ENCODE measurements at places on chromosomes 2 and 18.

- DNase-seq, result no peak
These were observed 12.8 kb upstream of the TTN start for GRCh38 chr2:178819992-178820391.

DNA sequence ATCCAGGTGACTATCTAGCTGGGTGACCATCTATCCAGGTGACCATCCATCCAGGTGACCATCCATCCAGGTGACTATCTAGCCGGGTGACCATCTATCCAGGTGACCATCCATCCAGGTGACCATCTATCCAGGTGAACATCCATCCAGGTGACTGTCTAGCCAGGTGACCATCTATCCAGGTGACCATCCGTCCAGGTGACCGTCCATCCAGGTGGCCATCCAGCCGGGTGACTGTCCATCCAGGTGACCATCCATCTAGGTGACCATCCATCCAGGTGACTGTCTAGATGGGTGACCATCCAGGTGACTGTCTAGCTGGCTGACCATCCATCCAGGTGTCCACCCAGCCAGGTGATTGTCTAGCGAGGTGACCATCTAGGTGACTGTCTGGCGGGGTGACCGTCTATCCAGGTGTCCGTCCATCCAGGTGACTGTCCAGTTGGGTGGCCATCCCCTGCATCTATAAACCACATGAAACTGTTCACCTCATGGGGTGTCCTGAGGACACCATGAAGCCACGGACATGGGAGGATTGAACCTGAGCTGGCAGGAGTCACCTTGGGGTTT is 305.3 kb downstream of the NDUFA10 start:
- DNase-seq, result no peak

DNA sequence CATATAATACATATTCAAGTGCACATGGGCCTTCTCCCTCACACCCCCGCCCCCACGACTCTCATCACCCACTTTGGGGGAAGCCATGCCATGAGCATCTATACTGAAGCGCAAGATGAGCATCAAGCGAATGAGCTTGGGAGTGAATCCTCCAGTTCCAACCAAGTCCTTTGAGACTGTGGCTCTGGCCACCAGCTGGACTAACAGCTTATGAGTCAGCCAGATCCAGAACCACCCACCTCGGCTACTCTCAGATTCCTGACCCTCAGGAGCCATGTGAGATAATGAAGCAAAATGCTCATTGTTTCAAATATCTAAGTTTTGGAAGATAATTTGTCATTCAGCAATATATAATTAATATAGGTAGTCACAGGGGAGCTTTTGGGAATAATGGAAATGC is 22.2 kb upstream of the IL1RL1 start:
- no peak for DNase-seq

DNA sequence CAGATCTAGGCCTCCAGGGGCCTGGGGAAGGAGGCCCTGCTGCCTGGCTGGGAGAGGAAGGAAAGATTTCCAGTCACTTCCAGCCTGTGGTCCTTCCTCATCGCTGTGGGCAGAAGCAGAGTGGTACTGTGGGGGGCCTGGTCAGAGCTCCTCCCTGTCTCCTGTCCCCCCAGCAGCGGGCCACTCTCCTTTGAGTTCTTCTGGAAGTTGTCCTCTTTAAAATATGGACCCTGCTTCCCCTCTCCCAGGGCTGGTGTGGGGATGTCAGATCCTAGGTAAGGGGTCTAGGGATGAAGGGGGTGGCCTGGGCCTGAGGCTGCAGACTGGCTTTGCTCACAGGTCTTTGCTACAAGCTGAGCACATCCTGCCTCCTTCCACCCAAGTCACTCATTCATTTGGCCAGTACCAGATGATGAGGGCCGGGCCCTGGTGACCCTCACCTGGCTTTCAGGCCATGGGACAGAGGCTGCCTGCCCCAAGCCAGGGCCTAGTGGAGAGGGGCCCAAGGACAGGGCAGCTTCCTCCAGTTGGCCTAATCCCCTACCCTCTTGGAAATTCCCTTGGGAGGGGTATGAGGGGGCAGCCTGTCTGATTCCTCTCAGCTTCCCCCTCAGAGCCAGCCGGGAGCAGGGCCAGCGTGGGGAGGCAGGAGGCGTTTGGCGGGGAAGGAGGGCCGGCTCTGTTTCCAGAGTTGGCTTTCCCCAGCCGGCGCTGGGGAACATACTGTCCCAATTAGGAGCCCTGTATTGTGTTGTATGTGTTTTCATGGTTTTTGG is 231.9 kb downstream of the DYSF start:
- DNase-seq, result no peak

GRCh38 chr18:70374154-70374553 is 85.3 kb downstream of the SOCS6 start:
- no peak for DNase-seq

DNA sequence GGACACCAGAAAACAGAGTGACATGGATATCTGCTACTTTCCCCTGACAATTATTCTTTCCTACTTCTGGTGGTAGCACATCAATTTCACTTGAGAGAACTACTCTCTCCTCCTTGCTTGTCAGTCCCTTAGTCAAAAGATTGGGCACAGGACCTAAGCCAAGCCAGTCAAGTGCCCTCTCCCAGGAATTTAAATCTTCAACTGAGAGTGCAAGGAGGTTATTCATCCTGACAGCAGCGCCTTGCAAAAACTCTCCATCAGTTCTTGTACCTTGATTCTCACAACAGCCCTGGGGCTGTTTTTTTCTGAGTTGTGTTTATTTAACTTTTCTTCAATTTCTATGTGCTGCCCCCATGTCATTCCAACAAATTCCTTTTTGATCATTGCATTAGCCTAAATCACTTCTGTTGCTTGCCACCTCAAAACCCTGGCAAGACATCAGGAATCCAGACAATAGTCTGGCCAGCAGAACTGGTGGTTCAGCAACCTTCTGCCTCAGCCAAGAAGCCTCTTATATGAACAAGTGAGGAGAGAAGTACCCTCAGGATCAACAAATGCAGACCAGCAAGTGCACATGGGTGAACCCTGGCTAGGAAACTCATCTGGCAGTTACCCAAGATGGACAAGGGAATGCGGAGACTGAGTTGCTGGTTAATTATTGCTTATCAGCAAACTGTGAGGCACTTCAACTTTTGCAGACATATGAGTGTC is 19.4 kb downstream of the COL4A3 start:
- DNase-seq, result no peak

- no peak for DNase-seq
These were observed 45.9 kb downstream of the IL1R2 start for GRCh38 chr2:102037681-102038080.

DNA sequence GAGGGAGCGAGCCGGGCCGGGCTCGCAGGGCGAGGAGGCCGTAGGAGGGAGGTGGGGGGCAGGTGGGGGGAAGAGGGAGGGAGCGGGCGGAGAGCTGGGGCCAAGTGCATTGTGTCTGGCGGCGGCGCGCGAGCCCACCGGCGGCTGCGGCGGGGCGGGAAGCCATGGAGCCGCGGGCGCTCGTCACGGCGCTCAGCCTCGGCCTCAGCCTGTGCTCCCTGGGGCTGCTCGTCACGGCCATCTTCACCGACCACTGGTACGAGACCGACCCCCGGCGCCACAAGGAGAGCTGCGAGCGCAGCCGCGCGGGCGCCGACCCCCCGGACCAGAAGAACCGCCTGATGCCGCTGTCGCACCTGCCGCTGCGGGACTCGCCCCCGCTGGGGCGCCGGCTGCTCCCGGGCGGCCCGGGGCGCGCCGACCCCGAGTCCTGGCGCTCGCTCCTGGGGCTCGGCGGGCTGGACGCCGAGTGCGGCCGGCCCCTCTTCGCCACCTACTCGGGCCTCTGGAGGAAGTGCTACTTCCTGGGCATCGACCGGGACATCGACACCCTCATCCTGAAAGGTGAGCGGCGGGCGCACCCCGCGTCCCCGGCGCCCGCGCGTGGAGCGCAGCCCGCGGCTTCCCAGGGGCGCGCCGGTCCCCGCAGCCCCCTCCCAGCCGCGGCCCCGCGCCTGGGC is at the start of gene TMEM178A:
Gene TMEM178A, plus strand, starts transcription at position 107 of the 680 bp plus-strand sequence. Its CDS starts 58 bp downstream, at position 165.
- no peak for DNase-seq

DNA sequence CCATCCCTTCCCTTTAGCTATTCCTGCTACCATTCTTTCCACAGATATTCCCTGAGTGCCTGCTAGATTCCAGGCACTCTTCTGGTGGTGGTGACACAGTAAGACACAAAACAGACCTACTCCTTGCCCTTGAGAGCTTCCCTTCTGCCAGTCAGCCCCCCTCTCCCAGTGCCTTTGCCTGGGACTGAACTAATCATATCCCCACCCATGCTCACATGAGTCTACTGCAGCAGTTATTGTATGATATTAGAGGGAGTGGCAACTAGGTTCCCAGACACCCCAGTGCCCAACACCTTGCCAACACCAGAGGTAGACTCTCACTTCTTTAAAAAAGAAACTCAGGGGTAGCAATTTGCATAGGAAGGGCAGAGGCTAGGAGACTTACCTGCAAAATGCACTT is 7.2 kb upstream of the LBH start:
- no peak for DNase-seq

DNA sequence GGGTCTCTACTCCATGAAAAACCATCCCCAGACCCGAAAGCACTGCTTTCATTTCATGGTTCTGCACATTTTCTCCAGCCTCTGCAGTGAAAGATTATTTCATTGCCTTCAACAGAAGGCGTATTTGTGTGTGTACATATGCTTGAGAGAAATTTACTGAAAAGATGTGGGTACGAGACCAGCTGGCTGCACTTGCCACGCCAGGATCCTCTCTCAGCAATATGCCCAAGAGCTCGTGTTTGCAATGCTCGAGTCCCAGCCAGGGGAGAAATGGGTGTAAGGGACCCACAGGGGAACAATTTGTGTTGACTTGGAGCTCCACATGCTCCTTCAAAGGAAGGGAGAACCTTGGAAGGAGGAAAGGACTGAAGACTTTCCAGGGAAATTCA is 37.3 kb downstream of the TMEM177 start:
- no peak for DNase-seq

DNA sequence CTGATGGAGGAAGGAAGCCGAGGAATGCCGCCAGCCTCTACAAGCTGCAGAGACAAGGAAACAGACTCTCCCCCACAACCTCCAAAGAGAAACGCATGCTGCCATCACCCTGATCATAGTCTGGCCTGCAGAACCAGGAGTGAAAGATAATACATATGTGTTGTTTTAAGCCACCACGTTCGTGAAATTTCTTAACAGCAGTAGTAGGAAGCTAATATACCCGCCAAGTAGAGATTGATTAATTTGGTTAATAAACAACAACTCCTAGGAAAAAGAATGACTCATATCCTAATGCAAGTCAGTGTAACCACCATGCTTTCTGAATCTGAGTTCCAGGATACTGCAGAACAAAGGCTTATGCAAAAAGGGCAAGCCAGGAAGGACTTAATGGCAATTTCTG is 36.6 kb downstream of the LONRF2 start:
- DNase-seq, result no peak

DNA sequence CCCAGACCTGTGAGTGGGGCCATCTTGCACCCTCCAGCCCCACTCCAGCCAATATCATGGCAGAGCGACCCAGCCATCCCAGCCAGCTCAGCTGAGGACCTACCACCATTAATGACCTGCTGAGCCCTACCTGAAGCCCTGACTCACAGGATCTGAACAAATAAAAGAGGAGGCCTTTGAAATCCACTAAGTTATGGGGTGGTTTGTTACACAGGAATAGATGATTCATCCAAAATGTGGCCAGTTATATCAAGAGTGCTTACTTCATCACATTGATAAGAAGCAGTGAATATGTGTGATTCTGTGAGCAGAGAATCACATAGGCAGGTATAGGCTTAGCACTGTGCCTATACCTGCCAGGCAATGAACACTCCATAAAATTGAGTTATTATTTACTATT is 34.7 kb upstream of the FAM124B start:
- no peak for DNase-seq

GRCh38 chr2:145609951-145610350 is 1090.0 kb upstream of the ZEB2 start:
- DNase-seq, result no peak

- DNase-seq, result no peak
These were observed 6.1 kb downstream of the ECEL1 start for GRCh38 chr2:232481322-232482140.

GRCh38 chr2:23532391-23533337 is 147.7 kb downstream of the KLHL29 start:
- DNase-seq, result no peak

DNA sequence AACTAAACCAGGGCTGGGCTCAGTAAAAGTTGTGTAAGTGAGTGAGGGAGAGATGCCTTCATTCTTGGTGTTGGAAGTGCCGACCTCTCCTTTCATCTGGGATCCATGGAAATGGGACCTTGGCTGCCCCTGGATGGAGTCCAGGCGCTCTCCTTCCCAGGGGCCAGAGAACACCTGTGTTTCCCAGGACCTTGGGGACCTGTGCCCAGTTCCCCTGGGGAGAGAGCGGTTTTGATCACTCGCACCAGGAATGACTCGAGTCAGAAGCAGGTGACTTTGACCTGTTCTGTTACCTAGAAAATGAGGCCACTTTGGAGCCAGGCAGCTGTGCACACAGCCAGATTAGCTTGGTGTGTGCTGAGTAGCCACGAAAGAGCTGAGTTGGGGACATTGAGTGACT is 97.3 kb downstream of the SH3BP4 start:
- DNase-seq, result no peak

- no peak for DNase-seq
These were observed 700.9 kb downstream of the ERBB4 start for GRCh38 chr2:211837706-211838105.

DNA sequence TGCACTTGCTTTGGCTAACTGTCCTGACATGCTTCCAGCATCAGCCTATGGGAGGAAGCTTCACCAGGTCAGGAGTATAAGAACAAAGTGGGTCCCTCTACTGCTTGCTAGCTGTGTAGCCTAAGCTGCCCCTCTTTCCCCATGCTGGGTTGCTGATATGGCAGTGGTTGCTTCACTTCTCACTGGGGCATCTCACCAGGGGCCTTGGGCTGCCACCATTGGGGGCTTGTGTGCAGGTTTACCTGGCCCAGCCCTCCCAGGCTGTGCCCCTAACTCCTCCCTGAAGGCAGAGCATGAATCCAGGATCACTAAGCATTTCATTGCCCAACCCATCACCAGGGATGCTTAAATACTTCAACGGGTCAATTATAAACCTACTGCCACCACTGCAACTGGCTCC is 817.1 kb upstream of the TMEFF2 start:
- DNase-seq, result no peak

DNA sequence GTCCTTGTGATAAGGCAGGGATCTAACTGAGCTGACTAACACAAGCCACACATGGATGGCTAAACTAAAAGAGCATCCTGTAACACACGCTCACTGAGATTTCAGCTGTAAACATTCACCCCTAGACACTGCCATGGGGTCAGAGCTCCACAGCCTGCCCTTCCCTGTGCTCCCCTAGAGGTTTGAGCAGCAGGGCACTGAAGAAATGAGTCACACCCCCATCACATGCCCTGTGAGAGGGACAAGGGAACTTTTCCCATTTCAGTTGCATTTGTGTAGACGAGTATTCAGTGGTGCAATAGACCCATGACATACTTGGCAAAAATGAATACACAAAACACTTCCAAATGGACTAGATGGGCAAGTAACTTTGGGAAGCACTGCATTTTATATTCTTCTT is 402.4 kb upstream of the LRRTM1 start:
- no peak for DNase-seq

DNA sequence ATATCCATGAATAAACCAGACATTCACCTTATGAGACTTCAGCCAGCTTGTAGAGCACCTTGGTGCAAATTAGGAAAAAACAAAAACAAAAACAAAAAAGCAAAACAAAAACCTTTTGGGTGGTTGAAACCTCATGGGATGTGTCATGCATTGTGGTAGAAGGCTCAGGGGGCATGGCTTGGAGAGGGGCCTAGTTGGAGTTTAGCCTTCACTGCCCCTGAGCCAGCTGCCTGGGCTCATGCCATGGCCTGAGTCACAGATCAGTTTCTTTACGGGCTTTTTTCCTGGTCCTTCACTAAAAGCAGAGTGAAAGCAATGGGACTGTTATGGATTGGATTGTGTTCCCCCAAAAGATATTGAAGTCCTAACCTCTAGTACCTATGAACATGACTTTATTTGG is 22.0 kb upstream of the DAPL1 start:
- DNase-seq, result no peak
